Foreskin fibroblast (primary cell): ENCODE measurements at places on chromosomes 16 and 17.

- DNase-seq = no peak
These were observed 3.5 kb upstream of the TSPOAP1 start for GRCh38 chr17:58331815-58332777.

DNA sequence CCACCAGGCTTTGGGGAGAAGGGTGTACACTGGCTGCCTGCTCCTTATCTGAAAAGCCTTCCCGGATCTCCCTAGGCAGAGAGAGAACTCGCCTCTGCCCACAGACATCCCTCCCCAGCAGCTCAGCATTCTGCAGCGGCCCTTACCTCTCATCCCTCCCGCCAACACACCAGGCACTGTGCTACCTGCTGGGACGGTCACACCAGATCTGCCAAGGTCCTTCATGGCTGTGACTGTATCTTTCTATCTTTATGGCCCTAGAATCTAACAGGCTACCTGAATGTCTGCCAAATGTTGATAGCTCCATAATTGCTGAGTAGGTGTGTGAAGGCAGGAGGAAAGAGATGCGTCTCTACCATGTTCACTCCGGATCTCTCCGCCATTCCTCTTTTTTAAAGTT, 7.9 kb downstream of the TSNAXIP1 start:
- no peak for DNase-seq

DNA sequence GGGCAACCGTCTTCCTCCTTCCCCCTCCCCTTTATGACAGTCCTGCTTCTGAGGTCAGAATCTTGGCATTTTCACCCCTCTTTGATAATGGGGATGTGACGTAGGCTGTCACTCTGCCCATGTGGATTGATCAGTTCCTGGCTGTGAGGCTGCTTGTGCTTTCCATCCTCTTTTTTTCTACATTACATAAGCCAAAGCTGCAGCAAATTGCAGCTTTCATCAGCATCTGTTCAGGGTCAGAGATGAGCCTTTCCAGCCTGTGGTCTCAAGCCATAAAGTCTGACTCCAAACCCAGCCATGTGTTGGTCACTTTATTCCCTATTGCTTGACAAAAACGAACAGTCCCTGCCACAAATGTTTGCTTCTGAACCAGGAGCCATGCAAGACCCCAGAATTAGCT, 535.1 kb downstream of the CDH11 start:
- DNase-seq = no peak

DNA sequence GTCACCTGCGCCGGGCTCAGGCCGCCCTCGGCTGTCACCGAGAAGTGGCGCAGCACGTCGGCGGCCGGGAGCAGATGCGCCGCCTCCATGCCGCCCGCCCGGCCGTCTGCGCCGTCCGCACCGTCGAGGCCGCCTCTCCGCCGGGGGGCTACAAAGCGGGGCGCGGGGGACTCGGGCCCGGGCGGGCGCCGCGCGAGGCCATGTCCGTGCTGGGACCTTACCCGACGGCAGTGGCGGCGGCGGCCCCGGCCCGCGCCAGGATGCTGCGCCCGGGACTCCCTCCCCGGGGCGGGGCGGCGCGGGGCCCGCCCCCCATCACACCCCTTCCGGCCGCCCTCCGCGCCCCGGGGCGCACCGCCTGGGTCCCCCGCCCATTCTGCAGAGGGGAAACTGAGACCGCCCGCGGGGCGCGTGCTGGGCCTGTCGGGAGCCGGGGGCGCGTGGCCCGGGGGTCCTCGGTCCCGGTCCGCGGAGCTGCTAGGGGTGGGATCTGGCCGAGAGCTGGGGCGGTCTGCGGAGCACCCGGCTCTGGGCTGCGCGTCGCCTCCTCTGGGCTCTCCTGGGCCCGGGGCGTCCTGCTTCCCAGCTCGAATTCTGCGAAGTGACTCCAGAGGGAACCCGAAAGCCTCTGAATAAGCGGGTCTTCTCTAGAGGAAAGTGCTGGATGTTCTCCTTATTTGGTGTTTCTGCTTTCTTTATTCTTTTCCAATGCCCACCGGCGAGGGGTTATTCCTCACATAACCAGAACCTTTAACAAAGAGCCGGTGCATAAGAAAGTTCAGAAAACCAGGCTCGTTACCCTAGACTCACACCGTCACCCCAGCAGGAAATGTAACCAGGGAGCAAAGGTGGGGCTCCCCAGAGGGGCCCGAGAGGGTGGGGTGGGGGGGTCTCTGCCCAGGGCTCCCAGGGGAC, at the start of gene ATP2A3:
Gene ATP2A3, minus strand, starts transcription at position 235 of the 915 bp plus-strand sequence. Its CDS starts 146 bp downstream, at position 89.
- peak; percentile 37 for DNase-seq

DNA sequence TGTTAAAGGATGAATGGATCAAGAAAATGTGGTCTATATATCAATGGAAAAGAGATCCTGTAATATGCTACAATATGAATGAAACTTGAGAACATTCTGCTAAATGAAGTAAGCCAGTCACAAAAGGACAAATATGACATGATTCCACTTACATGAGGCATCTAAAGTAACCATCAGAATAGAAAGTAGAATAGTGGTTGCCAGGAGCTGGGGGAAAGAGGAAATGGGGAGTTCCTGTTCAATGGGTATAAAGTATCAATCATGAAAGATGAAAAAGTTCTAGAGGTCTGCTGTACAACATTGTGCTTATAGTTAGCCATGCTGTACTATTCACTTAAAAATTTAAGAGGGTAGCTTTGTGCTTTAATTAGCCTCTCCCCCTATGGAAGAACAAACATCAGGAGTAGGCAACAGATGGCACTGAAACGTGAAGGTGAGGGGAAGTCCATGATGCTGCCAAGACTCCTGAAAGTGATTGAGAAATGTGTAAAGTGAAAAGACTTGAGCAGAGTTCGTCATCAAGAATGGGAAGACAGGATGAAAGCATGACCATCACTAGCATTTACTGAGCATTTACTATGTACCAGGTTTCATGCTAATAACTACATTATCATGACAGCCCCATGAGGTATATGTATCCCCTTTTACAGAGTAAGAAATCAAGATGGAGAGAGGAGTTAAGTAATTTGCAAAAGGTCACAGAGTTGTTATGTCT, 167.2 kb downstream of the CYB561 start:
- DNase-seq = no peak

- no peak for DNase-seq
These were observed 412.4 kb upstream of the ERCC4 start for GRCh38 chr16:13507530-13507929.

DNA sequence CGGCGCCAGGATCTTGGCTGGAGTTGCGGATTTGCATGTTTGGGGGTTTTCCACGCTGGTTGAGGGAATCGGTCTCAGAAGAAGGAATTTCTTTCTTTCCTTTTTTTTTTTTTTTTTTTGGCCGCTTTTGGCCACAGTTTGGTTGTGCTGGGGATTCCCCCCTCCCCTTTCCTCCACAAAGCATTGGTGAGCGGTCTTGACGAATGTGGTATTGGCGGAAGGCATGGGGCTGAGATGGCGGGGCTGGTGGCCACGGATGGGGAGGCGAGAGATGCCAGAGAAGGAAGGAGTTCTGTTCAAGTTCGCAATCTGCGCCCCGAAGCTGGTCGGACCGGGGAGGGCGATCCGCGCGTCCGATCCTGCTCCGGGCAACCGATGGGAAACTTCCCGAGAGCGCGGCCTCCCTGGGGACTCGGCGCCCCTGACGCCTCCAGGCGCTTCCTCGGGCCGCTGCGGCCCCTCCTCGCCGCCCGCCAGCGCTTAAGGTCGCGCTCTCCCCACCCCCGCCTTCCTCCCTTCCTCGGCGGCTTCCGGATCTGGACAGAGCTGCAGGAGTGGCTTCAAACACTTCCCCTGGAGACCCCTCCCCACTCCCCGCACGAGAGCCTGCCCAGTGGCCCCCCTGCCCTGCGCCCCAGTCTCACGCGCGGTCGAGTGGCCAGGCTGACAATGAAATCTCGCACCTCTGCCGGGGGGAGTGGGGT, 43.2 kb downstream of the RAI1 start:
- peak; percentile 60 for DNase-seq

DNA sequence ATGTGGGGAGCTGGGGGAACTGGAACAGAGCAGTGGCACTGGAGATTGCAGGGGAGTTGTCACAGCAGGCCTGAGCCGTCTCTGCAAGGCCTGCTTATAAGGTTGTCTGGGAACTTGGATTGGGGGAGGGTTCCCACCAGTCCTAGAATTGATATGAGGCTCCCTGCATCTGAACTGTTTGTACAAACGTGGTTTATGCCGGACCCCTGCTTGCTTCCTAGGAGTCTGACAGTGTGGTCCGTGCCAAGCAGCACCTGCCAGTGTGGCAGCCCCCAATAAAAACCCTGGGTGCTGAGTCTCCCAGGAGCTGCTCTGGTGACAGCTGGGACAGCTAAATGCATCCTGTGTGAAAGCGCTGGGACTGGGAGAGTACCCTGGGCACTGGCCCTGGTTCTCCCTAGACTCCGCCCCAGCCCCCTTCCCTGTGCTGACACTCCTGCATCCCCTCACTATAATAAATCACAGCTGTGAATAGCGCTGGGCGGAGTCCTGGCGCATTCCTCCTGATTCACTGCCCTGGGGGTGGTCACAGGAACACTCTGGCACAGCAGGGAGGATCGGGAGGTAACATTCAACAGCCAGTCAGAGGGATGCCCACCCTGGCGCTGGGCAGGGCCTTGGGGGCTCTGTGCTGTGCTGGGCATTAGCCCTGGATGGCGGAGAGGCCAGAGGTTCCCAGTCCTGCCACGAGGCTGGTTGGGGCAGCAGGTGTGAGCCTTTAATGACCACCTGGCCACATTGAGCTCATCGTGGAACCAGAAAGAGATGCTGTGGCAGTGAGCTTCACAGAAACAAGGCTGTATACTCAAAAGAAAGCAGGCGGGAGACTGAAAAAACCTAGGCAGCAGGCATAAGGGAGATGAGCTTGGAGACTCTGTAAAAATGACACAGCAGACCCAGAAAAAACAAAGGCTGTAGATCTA, 45.6 kb downstream of the RMI2 start:
- DNase-seq = no peak
